ENCODE measurements at places on chromosomes 4 and X.

DNA sequence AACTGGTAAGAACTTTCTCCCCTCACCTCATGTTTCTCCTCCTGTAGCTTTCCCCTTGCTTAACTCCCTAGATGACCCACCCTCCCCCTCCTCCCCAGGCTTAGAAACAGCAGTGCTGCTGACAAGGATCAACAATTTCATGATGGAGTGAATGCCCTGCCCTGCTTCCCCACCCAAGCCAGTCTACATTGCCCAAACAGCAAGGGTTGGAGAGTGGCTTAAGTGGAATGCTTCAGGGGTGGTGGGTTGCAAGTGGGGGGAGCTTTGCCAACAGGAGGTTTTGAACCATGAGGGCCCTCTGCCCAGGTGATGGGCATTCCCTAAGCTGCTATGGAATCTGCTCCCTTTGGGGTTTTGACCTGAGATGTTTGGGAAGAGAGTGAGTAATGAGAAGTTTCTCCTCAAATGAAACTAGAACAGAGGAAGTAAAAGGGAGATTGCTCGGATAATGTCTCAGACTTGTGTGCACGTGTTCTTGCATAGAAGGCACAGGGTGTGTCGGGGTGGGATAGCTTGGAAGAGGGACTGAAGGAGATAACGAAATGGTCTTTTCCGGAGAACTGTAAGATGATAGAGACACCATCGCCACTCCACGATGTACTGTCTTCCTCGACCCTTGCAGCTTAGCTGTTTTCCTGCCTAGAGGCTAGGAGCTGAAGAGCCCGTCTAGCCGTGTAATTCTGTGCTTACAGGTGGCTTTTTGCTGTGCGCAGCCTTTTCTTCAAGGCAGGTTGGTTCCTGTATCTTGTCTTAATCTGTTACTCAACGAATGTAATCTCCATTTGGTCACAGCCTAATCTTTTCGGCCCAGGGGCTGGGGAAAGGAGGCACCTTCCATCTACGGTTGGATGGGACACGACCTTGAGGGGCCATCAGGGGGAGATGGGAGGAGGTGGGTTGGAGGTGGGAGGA is 10.1 kb downstream of the GDPD2 start:
- DNase-seq: no peak

DNA sequence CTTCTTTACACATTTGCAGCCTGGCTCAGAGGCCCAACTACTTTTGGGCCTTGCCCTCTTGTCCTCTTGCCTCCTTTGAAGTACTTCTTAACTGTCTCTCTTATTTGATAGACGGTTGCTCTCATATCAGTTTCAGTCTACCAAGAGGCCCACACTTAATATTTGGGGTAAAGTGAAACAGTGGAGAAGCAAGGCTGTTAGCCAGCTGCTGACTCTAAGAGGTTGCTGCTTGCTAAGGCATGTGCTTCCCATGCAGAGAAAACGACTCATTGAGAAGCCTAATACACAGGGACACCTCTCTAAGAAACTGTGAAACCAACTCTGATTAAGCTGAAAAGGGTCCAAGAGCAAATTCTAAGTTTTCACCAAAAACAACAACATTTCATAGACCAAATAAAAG is 94.6 kb downstream of the PPP3CA start:
- no peak for DNase-seq

- DNase-seq: no peak
These were observed 393.4 kb downstream of the MID1IP1 start for GRCh38 chrX:39194673-39195072.

GRCh38 chr4:123673971-123674370 is 277.4 kb downstream of the SPRY1 start:
- no peak for DNase-seq

- no peak for DNase-seq
These were observed 583 bp downstream of the GABRE start for GRCh38 chrX:151973851-151974335.

GRCh38 chr4:77110730-77111129 is 34.9 kb upstream of the CCNI start:
- DNase-seq: no peak

DNA sequence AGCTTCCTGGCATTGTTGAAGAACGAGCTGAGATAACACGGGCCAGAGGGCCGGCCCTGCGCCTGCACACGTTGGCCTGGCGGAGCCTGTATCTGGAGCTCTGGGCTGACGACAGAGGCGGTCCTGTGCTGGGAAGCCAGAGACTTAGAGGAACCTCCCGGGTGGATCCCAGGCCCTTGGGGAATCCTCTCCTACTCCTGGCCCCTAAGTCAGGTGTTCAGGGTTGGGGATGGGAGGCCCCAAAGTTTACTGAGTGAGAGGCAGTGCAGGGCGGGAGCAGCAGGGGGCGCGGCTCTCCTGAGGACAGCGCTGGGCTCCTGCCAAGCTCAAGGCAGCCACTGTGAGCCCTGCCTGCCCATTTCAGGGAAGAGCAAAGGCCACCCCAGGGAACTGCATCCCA is 2.5 kb upstream of the HTRA3 start:
- DNase-seq: no peak

DNA sequence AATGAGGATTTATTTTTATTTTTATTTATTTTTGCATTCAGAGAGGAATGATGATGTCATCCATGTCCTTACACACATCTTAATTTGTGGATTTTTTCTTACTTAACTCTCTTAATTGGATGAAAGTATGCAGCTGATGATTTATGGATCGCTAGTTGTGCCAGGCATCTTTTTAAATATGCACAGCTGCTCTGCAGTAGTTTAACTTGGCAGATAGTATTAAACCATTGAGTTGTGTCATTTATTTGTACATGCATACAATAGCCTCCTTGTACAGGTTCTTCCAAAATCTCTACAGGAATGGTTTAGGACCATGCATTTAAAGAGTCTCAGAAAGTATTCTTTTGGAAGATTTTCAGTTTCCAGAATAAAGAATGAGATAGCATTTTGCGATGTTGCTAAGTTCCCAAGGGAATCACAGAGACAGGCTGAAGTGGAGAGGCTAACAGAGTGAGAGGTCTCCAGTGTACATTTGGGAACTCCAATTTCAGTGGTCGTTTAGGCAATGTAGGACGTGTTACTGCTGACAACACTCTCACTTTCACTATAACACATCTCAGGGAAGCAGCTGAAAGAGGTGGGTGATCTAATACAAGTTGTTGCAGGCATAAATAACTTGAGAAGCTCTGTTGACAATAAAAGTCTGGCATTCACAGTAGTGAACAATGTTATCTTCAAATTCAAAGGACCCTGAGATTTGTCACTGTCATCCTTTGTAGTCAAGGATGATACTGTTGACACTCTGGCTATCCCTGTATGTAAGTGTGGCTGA is 49.9 kb upstream of the SCRG1 start:
- no peak for DNase-seq

GRCh38 chr4:186840222-186840701 is 116.6 kb upstream of the FAT1 start:
- DNase-seq: no peak

- DNase-seq: no peak
These were observed 43.7 kb downstream of the MAGEA9 start for GRCh38 chrX:149825424-149825823.

- DNase-seq: no peak
These were observed 317 bp downstream of the CMC4 start for GRCh38 chrX:155070663-155070974.

GRCh38 chr4:76987153-76987591 is 37.6 kb downstream of the SEPTIN11 start:
- no peak for DNase-seq

- no peak for DNase-seq
These were observed 44.5 kb downstream of the SLC9A6 start for GRCh38 chrX:136029766-136030165.

DNA sequence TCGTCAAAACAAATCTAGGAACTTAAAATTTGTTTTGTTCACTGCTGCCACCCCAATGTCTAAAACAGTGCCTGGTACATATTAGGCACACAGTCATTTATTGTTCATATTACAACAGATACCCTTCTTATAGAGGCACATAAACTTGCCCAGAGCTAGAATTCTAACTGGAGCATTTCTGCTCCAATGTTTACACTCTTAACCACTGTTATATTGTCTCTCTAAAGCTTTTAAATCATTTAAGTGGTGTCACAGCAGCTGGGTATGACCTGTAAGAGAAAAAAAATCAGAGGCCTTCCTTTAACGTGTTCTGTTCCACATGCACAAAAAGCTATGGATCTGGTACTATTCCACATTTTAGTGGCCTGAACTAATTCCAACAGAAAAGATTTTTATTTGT is 3.0 kb downstream of the UBE2D3 start:
- no peak for DNase-seq

- no peak for DNase-seq
These were observed 78.3 kb downstream of the CRLF2 start for GRCh38 chrX:1134156-1134555.

DNA sequence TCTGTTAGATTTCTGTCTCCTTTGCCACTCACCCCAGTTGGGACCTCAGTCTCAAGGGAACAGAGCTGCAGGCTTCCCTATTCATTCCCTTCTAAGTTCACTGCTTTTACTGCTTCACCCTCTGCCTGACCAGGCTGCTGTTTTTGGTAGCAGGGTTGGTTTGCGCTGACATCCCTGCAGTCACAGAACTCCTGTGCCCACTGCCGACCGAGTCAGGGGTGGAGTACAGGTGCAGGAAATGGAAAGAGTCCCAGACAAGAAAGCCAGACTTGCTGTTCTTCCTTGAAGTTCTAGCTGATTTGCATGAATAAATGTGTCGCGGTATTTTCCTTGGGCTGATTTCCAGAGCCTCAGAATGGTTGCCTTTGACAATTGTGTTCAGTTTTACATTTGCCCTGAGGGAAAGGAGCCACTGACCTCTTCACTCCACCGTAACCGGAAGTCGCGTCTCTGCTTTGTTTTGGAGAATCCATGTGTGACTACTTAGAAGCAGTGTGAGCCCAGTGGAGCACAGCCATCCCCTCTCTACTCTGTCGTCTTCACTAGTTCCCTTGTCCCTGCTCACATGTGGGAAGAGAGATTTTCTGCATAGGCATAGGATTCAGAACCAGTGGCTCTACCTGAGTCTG is 84.8 kb downstream of the TNIP2 start:
- no peak for DNase-seq

DNA sequence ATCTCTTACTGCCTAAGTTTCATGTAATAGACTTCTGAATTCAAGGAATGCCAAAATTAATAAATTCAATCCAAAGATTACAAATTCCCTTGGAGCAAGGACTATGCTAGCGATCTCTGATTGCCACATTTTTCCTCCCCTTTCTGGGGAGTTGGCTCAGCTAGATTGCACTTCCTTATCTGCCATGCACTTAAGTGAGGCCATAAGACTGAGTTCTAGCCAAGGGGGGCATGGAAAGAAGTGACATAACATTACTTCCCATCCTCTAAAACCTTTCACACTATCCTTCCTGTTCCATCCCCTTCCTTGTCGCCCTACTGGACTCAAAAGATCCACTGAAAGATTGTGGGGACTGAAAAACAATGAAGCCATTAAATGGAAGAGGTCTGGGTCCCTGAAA is 53.8 kb upstream of the TXK start:
- no peak for DNase-seq

- no peak for DNase-seq
These were observed 232.2 kb downstream of the TMA16 start for GRCh38 chr4:163726641-163727040.

GRCh38 chr4:54614149-54614548 is 43.6 kb upstream of the KIT start:
- no peak for DNase-seq

DNA sequence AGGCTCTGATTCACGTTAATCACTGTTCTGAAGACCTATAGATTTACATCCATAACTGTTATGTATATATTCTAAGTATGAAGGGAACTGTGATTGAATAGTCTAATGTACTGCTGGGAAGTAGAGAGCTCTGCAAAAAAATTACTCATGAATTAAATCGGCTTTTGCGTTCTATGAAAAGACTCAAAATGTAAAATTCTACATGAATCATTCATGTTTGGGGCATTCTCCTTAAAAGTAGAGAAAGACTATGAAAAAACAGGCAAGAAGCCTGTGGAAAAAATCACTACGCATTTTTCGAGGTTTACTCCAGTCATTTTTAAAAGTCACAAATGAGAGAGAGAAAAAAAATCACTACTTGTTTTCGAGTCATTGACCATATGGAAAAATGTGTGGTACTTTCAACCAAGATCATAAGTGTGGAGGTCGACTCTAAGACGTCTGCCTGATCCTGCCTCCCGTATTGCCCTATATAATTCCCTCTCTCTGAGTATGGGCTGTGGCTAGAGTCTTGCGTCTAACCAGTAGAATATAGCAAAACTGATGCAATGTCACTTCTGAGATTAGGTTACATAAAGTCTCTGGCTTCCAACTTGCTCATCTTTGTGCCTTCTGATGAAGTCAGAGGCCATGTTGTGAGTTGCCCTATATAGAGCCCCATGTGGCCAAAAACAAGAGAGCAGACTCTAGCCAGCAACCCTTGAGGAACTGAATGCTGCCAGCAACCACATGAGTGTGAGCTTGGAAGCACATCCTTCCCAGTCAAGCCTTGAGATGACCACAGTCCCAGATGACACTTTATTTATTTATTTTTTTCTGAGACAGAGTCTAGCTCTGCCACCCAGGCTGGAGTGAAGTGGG is 32.1 kb upstream of the VEGFD start:
- no peak for DNase-seq

DNA sequence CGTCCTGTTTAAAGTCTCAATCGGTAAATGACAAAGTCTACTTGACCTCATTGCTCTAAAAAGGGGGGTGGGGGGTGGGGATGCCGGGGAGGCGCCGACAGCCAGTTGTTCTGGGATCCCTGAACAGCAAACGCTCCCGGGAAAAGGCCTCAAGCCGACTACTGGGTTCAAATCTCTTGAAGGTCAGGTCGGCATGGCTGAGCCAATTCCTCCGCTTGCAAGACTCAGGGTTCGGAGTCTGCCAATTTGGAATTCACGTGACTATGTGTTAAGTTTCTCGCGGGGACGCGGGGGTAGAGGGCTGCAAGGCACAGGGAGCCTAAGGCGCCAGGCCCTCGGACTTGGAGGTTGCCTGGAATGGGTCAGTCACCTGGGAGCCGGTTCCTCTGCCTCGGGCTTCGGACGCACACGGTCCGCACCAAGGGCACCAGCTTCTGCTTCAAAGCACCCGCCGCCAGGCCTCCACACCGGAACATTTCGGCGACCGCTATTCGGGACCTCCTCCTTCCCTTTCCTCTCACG is 399 bp downstream of the AIFM1 start:
- no peak for DNase-seq
